Endodermal cell (in vitro differentiated cells): ENCODE measurements at places on chromosomes 12 and 14. TPM values are rescaled to one million over a fixed set of nuclear protein-coding genes. Genes with fewer than 3 reads are reported as not detected.

LPAR5 gene
- 0.59 and 0.73 TPM in 2 replicates for total RNA-seq

PPFIA2 gene
- total RNA-seq, result 1.2 and 1.6 TPM in 2 replicates

DTX1 gene
- total RNA-seq, result 2.6 and 3.3 TPM in 2 replicates

P2RX4 gene
- total RNA-seq, result 9.8 and 11.5 TPM in 2 replicates

ZNF891 gene
- total RNA-seq, result 2.8 to 3.9 TPM (median 3.9 TPM) in 3 replicates

ABHD12B gene
- 55.0 and 66.4 TPM in 2 replicates for total RNA-seq

IFNG-AS1 gene
- not detected in 2 replicates for total RNA-seq

CLEC12A gene
- total RNA-seq, result not detected in 3 replicates

SERPINA6 gene
- not detected in 2 replicates for total RNA-seq

LRRK2 gene
- total RNA-seq, result 0.66 and 1.2 TPM in 2 replicates

SELPLG gene
- total RNA-seq, result 0.35 TPM in 1 of 3 replicates, not detected in the others

ADAMTS20 gene
- total RNA-seq, result 1.1 to 23.2 TPM (median 1.1 TPM) in 3 replicates

RFX4 gene
- 0.29 and 0.86 TPM in 2 replicates for total RNA-seq

MANSC1 gene
- total RNA-seq, result 10.8 and 12.1 TPM in 2 replicates

ANKS1B gene
- 59.8 and 65.8 TPM in 2 replicates for total RNA-seq

MANSC4 gene
- not detected in 3 replicates for total RNA-seq

RPGRIP1 gene
- 0.25 and 0.29 TPM in 2 replicates for total RNA-seq

C12orf50 gene
- total RNA-seq, result 0.35 TPM in 1 of 3 replicates, not detected in the others

TAS2R43 gene
- total RNA-seq, result 0.38 to 0.82 TPM (median 0.70 TPM) in 3 replicates

SSPN gene
- 3.7 and 4.0 TPM in 2 replicates for total RNA-seq
